CD4-positive, alpha-beta T cell treated with Interleukin-17A for 1 hour (primary cell): ENCODE measurements at places on chromosomes 6 and 20.
A peak's percentile ranks its signal among the peaks of the same experiment; 100 is the strongest.

DNA sequence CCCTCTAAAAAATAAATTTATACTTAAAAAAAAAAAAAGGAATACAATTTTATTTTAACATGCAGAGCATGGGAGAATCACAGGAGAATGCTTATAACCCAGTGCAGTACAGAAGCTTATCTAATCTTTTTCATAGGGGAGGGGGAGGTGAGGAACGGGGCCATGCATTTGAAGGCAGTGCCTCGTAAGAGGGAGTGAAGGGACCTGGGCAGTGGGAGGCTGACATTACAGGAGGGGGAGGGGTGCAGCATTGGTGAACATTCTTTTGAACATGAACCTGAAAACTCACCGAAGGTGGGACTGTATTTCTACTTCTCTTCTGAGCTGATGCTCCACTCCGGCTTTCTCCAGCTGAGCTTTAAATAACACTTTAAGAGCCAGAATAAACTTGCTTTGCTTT lies 9.3 kb downstream of the AURKA start:
- no peak for DNase-seq

- no peak for DNase-seq
These were observed 259.4 kb downstream of the GJA1 start for GRCh38 chr6:121694801-121695251.

- no peak for DNase-seq
These were observed 369.9 kb downstream of the BTBD3 start for GRCh38 chr20:12287575-12287974.

- DNase-seq = no peak
These were observed 57.9 kb downstream of the TP53INP2 start for GRCh38 chr20:34762031-34762555.

DNA sequence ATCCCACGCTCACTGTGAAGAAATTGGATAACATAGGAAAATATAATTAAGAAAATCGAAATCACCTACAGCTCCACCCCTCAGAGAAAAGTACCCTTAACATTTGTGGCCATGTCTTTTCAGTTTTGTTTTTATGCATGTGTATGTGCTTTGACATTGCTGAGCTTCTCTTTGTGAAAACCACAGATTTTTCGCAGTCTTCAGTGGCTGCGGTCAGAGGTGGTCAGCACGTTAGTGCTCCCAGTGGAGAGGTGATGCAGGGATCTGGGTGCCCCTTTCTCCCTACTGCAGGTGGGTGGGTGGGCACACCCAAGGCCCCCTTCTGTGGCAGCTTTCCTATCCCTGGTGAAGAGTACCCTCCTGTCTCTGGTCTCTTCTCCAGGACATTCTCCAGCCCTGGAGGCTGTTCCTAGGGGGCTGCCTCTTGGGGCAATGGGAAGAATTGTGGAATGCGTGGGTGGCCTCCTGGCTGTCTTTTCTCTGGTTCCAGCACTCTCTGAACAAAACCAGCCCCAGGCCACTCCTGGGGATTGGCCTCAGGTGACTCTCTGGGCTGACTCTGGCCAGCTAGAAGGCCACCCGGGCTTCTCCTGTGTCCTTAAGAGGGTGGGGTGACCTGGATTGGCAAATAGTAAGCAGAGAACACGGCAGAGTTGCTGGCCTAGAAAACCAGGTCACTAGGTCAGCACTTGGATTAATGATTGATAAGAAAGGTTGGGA lies 49.8 kb upstream of the FANCE start:
- no peak for DNase-seq

DNA sequence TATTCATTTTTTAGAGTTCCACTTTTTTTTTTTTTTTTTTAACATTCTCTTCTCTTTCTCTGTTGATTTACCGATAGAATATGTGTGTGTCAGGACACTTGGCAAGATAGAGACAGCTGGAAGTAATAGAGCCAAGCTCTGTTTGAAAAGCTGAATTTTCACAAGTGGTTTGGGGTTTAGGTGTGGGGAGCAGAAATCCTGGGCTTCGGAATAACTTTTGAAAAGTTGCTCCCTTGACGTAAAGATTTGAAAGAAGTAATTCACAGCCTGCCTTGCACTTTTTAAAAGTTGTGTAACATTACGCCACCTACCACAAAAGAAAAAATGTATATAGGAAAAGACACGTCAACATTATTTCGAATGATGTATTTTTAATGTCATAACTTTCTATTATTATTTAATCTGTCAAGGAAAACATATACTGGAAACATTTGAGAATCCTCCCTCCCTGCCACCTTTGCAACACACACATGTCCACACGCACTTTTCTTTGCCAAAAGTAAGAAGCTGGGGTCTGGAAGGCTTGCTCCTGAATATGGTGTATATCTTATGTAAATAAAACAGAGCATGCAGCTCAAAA lies 917.9 kb downstream of the KIF16B start:
- no peak for DNase-seq

DNA sequence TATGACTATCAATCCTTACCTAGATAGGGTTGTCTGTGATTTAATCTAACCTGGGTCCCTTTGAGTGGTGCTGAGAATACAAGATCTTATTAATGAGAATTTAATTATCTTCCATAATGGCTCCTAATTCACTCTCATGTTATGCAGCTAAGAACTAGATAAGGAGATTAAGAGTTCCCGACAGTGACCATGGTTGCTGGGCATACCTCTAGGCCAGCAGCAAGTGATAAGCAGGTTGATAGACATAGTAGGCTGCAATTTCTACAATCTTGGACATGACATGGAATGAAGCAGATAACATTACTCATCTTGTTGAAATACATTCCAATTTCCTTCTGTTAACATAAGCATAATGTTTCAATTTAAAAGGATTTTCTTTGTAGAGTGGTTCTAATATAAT lies 27.1 kb downstream of the SPACA1 start:
- DNase-seq = no peak

- DNase-seq = no peak
These were observed 40.4 kb downstream of the MAN1A1 start for GRCh38 chr6:119308991-119309657.

DNA sequence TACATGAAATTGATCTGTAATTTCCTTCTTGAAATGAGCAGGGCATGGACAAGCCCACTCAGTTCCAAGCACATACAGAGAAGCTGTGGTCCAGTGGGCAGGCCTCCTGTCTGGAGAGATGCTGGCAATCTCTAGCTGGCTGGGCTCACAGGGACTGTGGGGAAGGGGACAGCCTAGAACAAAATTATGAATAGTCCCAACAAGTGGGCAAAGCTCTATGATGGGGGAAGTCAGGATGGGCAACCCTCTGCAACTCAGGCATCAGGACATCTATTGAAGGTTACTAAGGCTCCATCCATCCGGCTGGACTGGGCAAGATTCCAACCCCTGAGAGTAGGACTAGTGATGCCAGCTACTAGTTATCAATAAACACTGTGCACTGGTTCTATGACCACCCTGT lies 40.9 kb downstream of the TRERF1 start:
- no peak for DNase-seq

DNA sequence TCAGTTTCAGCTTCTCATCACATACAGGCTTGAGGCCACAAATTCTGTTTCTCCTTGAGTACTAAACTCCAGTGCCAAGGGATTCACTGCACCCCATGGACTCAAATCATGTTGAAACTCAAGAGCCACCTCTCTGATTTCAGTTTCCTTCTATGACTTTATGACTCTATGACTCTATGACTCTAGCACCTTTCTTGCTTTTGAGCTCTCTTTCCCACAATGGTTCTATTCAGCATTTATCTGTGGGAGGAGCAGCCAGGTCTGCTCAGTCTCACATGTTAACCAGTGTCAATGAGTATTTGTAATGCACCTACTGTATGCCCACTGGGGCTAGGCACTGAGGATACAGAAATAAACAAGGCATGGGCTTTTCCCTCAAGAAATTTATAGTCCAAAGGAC lies 14.6 kb upstream of the SLC22A2 start:
- DNase-seq = no peak

GRCh38 chr20:420721-421574 lies 12.8 kb downstream of the RBCK1 start:
- no peak for DNase-seq

- DNase-seq = peak; percentile 77
These were observed 105.4 kb downstream of the FYN start for GRCh38 chr6:111767752-111768430.
